ENCODE measurements at places on chromosomes 12 and 14.

DNA sequence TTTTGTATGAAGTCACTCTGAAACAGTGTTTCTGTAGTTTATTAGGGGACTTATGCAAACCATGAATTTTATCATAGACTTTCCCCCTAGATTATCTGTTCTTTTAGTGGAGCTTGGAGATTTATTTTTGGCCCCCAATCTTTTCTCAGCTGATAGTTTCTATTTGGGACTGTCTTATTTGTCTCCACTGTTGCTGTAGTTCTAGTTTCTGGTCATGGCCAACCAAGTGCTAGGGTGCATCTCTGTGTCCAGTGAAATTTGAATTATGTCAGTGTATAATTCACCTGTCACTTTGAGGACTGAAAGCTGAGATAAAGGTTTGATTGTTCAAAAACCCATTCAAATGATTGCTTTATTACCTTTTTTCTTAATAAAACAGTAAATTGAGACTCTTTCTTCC lies 61.3 kb downstream of the KTN1 start:
- no peak for DNase-seq

GRCh38 chr12:120413901-120414695 lies 23.8 kb upstream of the COX6A1 start:
- DNase-seq, result no peak

DNA sequence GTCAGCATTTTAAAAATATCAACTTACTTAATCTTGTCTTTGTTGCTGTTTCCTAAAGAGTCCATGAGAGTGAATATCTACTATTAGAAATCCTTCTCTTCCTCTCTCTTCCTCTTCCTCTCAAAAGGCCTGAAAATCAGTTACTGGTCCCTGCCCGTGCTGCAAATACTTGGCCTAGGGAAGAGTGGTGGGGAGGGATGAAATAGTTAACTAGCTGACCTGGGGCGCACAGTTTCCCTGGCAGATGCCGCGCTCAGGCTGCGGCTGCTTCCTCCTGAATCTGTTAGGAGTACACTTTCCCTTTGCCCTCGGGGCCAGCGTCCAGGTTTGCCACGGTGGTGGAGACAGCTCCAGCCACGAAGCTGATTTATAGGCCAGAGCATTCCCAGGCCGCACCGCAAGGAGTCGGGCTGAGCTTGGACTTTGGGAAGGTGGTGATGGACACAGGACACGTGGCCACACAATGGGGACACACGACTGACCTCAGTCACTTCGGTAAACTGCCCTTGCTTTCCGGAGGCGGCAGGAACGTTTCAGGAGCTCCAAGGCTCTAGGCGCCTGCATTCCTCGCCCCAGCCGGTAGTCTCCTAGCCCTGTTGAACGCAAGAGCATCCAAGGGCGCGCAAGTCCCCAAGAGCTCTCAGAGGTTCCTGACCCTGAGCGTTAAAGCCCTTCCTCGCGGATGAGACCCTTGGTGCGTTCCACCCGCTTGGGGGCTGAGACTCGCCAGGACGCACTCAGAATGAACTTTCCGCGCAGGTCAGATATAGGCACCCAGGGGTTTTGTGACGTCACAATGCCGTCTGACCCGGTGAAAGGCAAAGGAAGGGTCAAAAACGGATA lies 7.1 kb upstream of the ASCL1 start:
- DNase-seq, result no peak

- DNase-seq, result no peak
Measured at GRCh38 chr14:93136009-93136408, 20.3 kb upstream of the ITPK1 start.

GRCh38 chr14:59197695-59198262 lies 9.3 kb downstream of the DAAM1 start:
- DNase-seq, result no peak

DNA sequence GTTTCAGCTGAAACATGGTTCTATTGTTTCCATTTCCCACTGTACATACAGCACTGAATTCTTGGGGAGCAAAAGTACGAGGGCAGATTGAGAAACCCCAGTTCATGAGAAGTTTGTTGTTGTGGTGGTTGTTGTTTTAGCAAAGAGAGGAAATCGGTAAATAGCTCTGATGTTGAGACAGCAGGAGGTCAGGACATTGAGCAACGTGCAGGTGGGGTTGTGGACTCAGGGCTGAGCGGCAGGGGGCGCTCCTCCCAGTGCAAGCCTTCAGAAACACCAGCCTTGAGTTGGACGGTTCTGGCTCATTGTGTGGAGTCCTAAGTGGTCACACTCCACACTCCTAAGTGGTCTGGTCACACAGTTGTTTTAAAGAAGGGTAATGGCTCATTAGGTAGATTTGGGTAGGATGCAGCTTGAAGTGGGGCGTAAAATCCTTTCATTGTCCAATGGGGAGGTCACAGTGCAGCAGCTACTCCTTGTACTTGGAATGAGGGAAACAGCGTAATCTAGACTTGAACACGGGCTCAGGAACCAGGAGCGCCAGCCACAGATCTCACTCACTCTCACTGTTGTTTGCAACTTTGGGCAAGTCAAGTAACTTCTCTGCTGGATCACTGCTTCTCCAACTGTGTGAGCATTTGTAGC lies 14.5 kb upstream of the PWP1 start:
- DNase-seq, result no peak

- DNase-seq, result no peak
Measured at GRCh38 chr12:6643569-6644256, 3.5 kb downstream of the ACRBP start.

- no peak for DNase-seq
Measured at GRCh38 chr12:67263471-67263870, 5.7 kb upstream of the CAND1 start.

DNA sequence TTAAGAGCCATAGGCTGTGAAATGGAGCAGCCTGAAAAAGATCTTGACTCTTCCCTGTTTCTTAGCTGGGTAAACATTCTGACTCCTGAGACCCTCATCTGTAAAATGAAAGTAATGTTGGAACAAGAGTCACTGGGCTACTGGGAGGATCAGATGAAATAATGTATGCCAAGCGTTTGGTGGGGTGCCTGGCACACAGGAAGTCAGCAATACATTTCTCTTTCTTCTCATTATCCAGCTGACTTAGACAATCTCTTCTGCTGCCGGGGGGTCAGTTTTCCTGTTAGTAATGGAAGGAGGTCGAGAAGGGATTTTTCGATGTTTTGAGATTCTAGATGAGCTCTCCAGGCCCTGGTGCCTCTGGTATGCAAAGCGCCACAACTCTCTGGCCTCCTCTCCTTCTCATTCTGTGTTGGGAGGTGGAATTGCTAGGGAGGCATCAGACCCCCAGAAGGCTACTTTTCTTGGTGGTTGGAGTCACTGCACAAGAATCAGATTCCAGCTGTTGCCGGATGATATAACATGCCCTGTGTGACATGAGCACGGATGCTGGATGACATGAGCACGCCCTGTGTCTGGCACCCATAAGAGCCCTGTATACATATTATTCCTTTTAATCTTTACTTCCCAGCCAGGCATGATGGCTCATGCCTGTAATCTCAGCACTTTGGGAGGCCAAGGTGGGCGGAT lies 4.3 kb downstream of the OASL start:
- no peak for DNase-seq

GRCh38 chr14:75980856-75981255 lies 939 bp downstream of the TGFB3 start:
- DNase-seq, result no peak

- no peak for DNase-seq
Measured at GRCh38 chr12:124684496-124684895, 117.1 kb upstream of the NCOR2 start.

DNA sequence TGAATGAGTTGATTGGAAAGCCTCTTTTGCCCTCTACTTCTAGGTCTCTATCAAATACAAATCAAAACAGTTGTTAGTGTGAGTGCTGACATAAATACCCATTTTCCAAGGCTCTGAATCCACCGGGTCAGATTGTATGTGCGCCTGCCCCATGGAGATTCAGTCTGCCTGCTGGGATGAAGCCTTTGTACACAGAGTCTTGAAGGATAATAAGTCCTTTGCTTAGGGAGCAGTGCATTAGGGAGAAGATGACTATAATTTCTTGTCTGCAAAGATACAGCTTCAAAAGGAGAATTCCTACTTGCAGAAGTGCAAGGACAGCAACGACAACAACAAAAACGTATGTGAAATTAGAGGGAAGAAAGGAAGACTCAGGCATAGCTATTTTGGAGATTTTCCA lies 90.3 kb upstream of the VRK1 start:
- no peak for DNase-seq

DNA sequence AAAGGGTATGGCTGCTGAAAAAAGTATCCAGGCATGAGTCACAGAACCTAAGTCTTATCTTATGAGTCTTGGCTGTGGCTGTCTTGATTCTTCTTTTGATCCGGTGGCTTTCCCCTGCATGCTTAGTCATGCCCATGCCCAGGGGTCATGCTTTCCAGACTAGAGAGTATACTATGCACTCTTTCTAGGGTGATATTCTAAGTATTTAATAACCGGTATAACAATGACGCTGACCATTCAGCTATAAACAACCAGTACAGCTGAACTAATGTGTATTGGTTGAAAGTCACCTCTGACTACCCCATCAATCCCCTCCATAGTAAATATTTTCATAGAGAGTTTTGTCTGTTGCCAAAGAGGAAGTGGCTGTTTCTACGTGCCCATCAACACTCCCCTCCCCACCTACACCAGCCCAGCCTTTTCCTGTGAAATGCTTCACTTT lies 34.7 kb upstream of the NRXN3 start:
- no peak for DNase-seq

Data from central memory CD4-positive, alpha-beta T cell (primary cell).